Glomerular endothelial cell (primary cell): ENCODE measurements at places on chromosomes 3 and 15.
A peak's percentile ranks its signal among the peaks of the same experiment; 100 is the strongest.

- no peak for DNase-seq
Measured at GRCh38 chr3:148962513-148962912, 28.8 kb upstream of the GYG1 start.

DNA sequence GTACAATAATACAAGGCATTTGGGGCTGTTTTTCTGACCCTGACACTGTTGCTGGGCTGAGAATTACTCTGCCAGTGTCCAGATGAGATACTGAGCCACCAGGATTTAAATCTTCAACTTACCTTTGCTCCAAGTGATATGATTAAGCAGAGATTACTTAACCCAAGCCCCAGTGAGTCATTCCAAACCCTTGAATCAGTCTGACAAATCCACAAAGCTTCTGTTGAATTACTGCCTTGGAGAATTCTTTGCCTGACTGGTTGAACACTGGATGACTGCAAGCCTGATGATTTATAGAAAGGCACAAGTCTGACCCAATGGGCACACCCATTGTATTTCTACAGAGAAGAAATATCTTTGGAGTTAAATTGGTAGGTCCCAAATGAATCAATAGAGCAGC is 88.2 kb upstream of the TSC22D2 start:
- no peak for DNase-seq

GRCh38 chr3:132083583-132084279 is 48.9 kb upstream of the CPNE4 start:
- DNase-seq, result peak; percentile 47

DNA sequence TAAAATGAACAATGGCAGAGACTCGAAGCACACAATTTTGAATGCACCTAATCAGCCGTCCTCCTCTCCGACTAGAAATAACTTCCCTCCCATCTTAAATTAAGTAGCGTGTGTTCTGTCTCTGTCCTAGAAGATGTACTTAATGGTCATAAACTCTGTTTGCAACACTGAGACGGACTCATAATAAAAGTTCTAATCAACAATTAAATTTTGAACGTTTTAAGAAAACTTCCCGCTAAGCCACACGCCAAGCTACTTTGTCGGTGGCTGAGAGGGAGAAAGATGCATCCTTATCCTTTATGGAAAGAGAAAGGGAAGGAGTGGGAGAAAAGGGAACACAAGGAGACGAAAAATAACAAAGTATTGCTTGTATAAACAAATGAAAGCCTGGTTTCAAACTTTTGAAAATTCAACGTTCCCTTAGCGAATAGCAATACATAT is 989 bp downstream of the GNB4 start:
- no peak for DNase-seq

- DNase-seq, result no peak
Measured at GRCh38 chr3:39282057-39282456, 2.2 kb upstream of the CX3CR1 start.

- DNase-seq, result no peak
Measured at GRCh38 chr3:151766454-151766853, 32.7 kb downstream of the AADACL2 start.

- DNase-seq, result no peak
Measured at GRCh38 chr15:51443282-51443914, 101.9 kb downstream of the GLDN start.

- no peak for DNase-seq
Measured at GRCh38 chr3:168968609-168969008, 694.9 kb downstream of the MECOM start.

DNA sequence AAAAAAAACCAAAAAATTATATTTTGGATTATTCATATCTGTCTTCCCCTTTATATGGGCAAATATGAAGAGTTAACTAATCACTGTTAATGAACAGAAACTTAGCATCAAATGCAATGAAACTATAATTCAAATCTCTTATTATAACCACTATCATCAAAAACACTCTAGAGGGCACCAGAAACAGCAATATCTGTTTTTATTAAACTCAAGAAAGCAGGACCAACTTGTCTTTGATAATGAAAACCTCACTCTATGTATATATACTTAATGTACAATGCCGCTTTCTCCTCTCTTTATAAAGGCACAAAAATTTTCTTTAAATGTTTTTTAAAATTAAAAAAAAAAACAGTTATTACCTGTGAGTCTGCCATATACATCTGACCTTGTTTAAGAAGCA is 92.7 kb downstream of the UACA start:
- no peak for DNase-seq

DNA sequence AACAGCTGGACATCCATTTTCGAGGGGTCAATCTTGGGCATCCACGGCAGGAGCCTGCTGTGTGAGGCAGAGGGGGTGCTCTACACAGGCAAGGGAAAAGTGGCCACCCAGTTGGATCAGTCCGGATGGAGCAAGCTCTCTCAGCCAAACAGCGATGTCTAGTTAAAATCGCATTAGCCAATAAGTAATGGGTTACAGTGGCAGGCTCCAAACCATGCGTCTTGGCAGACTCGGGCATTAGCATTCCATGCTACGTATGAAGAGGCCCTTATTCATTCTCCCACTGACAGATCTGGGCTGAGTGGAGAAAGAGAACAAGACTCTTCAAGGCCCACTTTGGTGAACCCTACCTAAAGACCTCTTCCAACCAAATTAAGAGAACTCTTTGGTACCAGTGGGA is 49.3 kb downstream of the CCNB2 start:
- no peak for DNase-seq

DNA sequence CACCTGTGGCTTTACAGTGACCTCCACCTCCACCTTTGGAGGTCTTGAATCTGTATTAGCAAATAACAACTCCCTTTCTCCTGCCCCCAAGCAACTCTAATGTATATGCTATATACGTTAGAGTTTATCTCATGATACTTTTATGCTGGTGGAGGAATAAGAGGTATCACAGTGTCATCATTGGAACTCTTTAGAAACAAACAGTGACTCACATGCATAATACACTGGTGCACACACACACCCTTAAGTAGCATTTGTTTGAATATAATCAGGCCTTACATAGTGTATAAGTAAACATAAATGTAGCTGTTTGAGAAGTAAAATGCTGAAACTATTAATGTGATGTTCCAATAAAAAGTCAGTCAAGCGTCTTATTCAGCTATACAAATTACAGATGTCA is 280.2 kb upstream of the C2CD4B start:
- no peak for DNase-seq

GRCh38 chr3:171980578-171981270 is 58.7 kb upstream of the FNDC3B start:
- no peak for DNase-seq

GRCh38 chr3:10869460-10869859 is 53.4 kb downstream of the SLC6A11 start:
- no peak for DNase-seq

DNA sequence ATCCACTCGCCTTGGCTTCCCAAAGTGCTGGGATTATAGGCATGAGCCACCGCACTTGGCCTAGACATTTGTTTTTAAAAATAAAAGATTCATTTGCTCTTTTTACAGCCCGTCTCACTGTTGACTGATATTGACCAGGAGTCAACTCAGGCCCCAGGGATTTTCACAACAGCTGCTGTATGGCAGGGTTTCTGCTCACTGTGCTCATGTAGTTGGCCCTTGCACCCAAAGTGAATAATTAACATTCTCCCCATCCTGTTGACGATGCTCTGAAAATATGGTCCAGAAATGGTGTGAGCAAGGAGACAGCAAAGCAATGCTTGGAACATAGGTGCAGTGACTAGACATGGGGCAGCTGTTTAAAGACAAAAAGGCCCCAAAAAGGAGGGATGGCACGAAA is 2.9 kb upstream of the CCR5 start:
- no peak for DNase-seq

DNA sequence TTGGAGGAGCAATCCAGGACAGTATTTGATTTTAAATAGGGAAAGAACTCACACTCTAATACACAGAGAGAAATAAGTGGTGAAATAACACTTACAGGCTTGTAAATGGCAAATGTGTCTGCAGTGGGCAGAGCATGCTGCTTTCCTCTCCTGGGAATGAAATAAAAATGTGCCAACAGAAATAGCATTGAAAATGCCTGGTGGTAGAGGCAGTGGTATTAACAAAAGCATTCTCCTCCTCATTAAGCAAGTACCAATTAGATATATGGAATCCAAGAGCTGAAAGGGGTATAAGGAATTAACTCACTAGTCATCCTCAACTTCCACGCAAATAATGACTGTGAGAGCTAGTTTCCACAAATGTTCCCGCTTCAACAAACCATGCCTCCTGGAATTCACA is 364.1 kb upstream of the KCNMB2 start:
- DNase-seq, result no peak

DNA sequence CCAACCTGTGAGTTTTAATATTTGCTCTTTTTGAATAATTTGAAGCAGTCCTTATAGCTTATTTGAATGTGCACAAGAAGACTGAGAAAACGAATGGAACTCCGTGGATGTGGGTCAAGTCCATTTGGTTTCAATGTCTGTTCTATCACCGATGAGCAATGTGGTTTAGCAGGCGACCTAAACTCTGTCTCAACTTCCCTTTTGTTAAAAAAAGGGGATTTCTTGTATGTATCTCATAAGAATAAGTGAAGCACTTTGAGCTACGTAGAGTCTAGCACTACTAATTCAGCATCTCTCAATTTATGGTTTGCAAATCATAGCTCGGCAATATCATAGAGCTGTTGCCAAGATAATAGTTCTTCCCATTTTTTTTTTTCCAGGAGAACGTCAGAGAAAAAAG is 4.6 kb upstream of the SKIL start:
- no peak for DNase-seq

GRCh38 chr15:101323793-101324523 is 28.9 kb upstream of the SNRPA1 start:
- no peak for DNase-seq

DNA sequence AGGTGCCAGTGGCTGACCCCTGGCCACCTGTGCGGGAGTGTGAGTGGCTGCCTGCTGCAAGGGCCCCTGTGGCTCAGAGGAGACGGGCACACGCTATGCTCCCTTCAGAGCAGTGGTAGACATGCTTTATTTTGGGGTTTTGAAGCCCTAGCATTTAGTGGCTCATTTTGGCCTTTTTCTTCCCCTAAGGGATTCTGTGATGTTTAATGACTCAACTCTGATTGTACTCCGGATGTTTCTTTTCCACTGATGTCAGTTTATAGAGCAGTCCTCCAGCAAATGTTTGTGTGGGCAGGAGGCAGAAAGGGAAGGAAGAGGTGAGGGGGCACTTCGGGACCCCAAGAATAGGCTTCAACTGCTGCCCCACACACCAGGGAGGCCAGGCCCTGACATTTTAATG is 288.9 kb upstream of the C2CD4B start:
- DNase-seq, result no peak

- DNase-seq, result no peak
Measured at GRCh38 chr15:58139276-58139988, 1.3 kb downstream of the AQP9 start.
